Hematopoietic multipotent progenitor cell treated with erythropoietin and hydrocortisone succinate and interleukin-3 and kit ligand, for 15 days (in vitro differentiated cells): ENCODE measurements at places on chromosomes 5 and 9.

GRCh38 chr9:107827884-107828283 lies 338.3 kb upstream of the KLF4 start:
- DNase-seq, result no peak

- DNase-seq, result peak; percentile 6
Observed at GRCh38 chr5:33997331-33997983, 10.4 kb downstream of the AMACR start.

DNA sequence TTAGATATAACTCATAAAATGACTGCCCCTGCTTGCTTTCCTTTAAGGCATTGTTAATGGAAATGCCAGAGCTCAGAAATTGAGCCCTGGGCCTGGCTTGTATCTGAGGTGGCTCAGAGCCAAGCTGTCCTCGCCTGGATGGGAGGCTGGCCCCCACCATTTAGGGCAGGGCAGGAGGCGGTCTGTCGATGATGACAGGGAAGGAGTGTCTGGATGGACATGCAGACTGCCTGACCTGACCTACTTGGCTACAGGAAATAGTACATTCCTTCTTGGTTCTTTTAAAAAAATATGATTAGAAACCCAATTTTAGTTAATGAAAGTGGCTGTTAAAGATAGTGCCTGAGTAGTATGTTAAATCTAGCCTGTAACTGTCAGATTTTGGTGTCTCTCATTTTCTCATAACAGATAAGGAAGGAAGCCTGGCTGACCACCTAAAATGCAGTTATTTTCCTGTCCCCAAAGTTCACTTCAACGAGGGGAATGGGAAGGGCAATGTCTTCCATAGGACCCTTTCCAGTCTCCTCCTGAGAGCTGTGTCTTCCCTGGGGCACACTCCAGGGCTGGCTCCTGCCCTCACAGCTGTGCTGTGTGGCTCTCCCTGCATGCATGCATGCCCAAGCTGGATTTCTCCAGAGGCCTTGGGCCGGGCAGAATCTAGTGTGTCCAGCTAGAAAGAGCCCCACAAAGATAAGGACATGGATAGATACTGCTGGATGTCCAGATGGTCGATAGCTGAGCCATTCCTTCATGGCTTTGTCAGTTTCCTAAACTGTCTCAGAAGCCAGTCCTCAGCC lies 42.3 kb downstream of the MACROH2A1 start:
- no peak for DNase-seq

- DNase-seq, result no peak
Observed at GRCh38 chr5:129399069-129399468, 61.0 kb upstream of the ADAMTS19 start.

DNA sequence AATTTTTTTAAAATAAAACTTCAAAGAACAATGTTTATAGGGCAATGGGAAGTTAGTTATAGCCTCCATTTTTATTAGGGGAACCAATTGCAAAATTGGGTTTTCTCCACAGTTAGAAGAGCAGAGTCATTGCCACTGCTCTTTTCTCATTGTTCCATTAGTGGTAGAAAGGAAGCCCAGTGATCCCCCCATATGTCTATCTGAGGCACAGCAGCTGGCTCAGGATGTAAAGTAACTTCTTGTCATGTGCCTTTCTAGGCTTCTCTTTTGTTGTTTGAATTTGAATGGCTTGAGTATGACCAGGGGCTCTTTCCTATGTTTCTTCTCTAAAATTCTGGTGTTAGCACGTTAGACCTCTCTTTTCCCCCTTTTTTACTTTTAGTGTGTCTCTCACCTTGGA lies 61.2 kb downstream of the UBAP1 start:
- DNase-seq, result no peak

DNA sequence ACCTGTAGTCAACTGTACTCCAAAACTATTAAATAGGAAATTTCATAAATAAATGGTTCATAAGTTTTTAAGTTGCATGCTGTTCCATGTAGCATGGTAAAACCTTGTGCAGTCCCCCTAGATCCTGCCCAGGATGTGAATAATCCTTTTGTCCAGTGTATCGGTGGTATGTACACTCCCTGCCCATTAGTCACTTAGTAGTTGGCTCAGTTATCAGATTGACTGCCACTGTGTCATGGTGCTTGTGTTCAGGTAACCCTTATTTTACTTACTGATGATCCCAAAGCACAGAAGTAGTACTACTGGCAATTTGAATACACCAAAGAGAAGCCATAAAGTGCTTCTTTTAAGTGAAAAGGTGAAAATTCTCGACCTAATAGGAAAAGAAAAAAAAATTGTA lies 134.2 kb downstream of the RNF180 start:
- DNase-seq, result no peak

- DNase-seq, result no peak
Observed at GRCh38 chr9:89657295-89657694, 52.5 kb downstream of the GADD45G start.

DNA sequence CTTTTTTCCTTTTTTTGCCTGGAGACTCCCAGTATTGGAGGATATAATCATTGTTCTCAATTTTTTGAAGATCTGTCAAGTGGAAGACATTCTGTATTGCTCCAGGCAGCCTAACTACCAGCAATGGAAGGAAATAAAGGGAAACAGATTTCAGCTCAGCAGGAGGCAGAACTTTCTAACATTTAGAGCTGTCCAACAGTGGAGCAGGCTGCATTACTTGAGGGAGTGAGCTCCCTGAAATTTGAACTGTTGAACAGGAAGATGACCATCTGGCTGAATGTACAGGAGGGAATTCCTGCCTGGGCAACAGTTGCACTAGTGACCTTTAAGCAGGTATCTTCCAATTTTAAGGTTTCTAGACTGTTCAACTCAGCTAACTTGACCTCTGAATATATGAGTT lies 1.1 kb upstream of the GAPVD1 start:
- no peak for DNase-seq

- DNase-seq, result peak; percentile 47
Observed at GRCh38 chr9:111597852-111598732, 1.4 kb downstream of the PTGR1 start.

DNA sequence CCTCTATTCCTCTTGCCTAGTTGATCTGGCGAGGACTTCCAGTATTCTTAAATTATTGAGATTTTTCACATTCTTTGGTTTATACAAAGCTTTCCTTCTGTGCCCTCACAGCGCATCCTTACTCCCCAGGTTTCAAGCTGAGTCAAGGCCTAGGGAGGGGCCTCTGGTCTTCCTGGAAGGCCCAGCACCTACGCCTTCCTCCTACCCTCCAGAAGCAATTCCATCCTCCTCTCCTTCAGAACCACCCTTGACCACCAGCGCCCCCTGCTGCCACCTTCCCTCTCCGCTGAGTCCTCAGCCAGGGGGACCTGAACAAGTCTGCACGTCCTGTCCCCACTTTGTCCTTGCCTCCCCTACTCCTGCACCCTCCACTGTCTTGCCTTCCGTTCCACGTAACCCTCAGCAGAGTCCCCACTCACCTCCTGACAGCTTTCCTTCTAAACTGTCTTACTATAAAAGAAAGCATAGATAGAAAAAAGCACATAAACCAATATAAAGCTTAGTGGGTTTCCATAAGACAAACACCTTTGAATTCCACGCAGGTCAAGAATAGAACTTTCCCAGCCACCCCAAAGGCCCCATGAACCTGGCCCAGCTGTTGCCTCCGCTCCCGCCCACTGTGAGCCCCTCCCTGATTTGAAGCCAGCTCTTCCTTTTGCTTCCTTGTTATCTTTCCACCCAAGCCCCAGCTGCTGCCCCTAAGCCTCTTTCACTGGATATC lies 63.0 kb upstream of the CTSL start:
- DNase-seq, result peak; percentile 80

DNA sequence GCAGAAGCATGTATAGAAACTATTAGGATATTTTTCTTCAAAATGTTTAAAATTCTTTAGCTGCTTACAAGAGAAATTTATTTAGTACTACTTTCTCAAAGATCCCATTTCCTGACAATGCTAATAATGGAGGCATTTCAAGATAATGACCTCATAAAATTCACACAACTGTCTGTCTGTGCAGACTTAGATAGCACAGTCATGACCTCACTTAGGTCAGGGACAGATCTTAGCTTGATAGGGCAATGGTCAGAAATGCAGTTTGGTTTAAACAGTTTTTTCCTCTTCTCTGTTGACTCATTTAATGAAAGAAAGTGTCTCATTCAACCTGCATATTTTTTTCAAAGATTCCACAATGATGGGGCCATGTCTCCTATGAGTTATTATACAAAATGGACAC lies 128.4 kb downstream of the GRIA1 start:
- DNase-seq, result no peak
